RPMI7951 (cell line): ENCODE measurements at places on chromosomes 7 and 10. TPM values are rescaled to one million over a fixed set of nuclear protein-coding genes. Genes with fewer than 3 reads are reported as not detected.

Gene KNDC1
- total RNA-seq: not detected in 2 replicates

Gene FAM180A
- 4.8 and 6.4 TPM in 2 replicates for total RNA-seq

Gene SYT15B
- under 0.01 TPM in 1 of 2 replicates, not detected in the other for total RNA-seq

Gene ACTL6B
- total RNA-seq: not detected in 2 replicates

Gene ACSL5
- 18.5 TPM in 2 replicates for total RNA-seq

Gene SPDYE6
- 0.24 TPM in 1 of 2 replicates, not detected in the other for total RNA-seq

Gene SDHAF3
- 43.3 and 46.5 TPM in 2 replicates for total RNA-seq

Gene ADRA2A
- total RNA-seq: 0.10 and 0.24 TPM in 2 replicates

Gene SLC16A9
- under 0.01 TPM in 1 of 2 replicates, not detected in the other for total RNA-seq

Gene SPDYE2B
- total RNA-seq: not detected in 2 replicates

Gene CYP2W1
- not detected in 2 replicates for total RNA-seq

Gene SFRP5
- not detected in 2 replicates for total RNA-seq

Gene NPFFR1
- not detected in 2 replicates for total RNA-seq

Gene GATA3
- total RNA-seq: 2.5 and 4.0 TPM in 2 replicates

Gene SEC24C
- 40.0 and 47.6 TPM in 2 replicates for total RNA-seq

Gene GPR15LG
- total RNA-seq: not detected in 2 replicates

Gene SCART1
- total RNA-seq: 0.10 and 0.24 TPM in 2 replicates

Gene DNAJC12
- total RNA-seq: 3.5 and 3.9 TPM in 2 replicates

Gene OPALIN
- total RNA-seq: not detected in 2 replicates

Gene CYP2E1
- total RNA-seq: not detected in 2 replicates

Gene NUTM2E
- total RNA-seq: not detected in 2 replicates

Gene LHPP
- 9.4 and 16.9 TPM in 2 replicates for total RNA-seq

Gene ELN
- 0.12 and 0.59 TPM in 2 replicates for total RNA-seq

Gene NKX2-3
- 0.59 TPM in 1 of 2 replicates, not detected in the other for total RNA-seq

Gene INHBA
- total RNA-seq: 23.0 and 26.4 TPM in 2 replicates

Gene UPK3B
- total RNA-seq: not detected in 2 replicates

Gene CDHR1
- not detected in 2 replicates for total RNA-seq

Gene PLPP4
- 15.4 and 16.4 TPM in 2 replicates for total RNA-seq
